ENCODE measurements at places on chromosomes 12 and 14.

DNA sequence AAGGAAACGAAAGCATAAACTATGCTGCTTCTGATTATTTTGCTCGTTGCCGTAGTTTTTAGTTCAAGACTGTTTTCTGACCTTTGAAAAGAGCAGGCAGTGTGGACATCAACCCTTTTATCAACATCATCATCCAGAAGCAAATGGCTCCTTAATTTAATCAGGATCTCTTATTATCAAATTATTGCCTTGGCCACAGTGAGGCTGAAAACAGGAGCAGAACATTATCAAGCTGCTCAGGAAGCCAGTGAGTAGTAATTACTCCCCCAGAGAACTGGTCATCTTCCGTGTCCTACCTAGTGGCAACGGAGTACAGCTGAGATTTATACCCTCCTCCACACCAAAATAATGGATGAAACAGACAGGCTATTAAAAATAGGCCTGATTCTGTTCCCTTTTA lies 2.2 kb upstream of the DIABLO start:
- no peak for DNase-seq

DNA sequence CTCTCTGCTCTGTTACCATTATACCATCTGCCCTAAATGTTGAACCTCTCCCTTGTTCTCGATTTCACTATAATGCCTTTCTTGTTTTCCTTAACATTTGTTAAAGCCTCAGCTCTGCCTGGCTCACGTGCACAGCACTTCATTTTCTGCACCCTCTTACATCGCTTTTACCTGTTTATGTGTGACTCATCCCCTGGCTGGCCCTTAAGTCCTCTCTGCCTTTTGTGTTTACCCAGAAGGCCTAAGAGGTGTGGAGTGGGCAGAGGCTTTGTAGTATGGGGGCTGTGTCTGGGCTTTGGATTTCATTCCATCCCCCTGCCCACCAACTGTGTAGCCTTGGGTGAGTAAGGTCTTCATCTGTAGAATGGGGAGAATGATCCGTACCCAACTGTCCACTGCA lies 36.5 kb downstream of the UBE3B start:
- no peak for DNase-seq

DNA sequence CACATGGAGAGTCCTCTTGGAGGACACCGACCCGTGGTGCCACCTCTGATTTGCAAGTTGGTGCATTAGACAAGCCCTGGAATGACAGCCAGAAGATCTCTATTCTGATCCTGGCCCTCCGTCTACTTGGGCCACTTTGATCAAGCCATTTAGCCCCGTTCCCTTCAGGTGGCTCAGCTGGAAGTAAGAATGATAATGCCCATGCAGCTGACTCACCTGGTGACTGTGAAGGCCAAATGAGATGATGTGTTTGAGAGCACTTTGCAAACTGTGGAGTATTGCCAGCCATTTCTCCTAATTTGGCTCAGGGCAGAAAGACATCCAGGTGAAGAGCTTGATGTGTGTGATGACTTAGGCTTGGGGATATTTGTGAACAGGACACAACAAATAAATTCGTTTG lies 165.9 kb downstream of the ETV6 start:
- no peak for DNase-seq

GRCh38 chr12:123369229-123369628 lies 4.6 kb upstream of the SBNO1 start:
- no peak for DNase-seq

GRCh38 chr12:43273467-43273866 lies 278.5 kb downstream of the ADAMTS20 start:
- DNase-seq = no peak

Data from activated effector memory CD4-positive, alpha-beta T cell treated with Interleukin-2 at 50 U/mL for 16 hours (primary cell).